ENCODE measurements at places on chromosomes 6 and 20.

DNA sequence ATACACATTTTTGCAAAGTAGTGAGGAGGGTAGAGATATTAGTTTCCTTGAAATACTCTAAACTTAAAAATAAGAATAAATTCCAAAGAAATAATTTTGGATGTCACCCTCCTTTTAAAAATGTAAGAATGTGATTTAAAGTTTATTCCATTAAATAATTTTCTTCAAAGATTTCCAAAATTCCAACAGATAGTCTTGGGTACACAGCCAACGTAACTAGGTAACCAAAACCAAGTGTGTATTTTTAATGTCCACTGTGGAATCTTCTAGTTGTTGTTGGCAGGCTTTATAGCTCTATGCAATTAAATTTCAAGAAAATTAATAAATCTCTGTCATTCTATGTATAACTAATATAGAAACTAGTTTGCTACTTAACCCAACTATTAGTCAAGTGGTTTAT is 101.3 kb downstream of the COL21A1 start:
- DNase-seq, result no peak

DNA sequence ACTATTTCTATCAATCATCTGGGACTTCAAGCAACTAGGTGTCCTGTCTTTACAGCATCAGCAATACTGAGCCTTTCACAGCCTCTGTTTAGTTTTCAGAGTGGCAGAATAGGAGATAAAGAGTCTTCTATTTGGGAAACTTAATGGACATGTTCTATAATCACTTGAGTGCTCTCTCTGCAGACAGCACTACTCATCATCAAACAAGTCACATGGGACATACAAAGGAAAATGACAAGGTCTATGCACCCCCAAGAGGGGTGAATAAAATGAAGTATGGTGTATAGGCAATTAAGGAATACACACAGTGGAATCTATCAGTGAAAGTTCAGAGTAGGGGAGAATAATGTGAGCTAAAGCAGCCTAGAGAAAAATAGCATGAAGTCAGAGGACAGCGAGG is 237.8 kb upstream of the THEMIS start:
- no peak for DNase-seq

- no peak for DNase-seq
Measured at GRCh38 chr20:39112178-39112743, 150.1 kb downstream of the DHX35 start.

GRCh38 chr6:133814238-133814637 is 74.7 kb upstream of the TCF21 start:
- DNase-seq, result no peak

GRCh38 chr6:155186052-155186658 is 77.7 kb upstream of the CLDN20 start:
- DNase-seq, result no peak

- no peak for DNase-seq
Measured at GRCh38 chr6:17721671-17722070, 14.9 kb upstream of the NUP153 start.

DNA sequence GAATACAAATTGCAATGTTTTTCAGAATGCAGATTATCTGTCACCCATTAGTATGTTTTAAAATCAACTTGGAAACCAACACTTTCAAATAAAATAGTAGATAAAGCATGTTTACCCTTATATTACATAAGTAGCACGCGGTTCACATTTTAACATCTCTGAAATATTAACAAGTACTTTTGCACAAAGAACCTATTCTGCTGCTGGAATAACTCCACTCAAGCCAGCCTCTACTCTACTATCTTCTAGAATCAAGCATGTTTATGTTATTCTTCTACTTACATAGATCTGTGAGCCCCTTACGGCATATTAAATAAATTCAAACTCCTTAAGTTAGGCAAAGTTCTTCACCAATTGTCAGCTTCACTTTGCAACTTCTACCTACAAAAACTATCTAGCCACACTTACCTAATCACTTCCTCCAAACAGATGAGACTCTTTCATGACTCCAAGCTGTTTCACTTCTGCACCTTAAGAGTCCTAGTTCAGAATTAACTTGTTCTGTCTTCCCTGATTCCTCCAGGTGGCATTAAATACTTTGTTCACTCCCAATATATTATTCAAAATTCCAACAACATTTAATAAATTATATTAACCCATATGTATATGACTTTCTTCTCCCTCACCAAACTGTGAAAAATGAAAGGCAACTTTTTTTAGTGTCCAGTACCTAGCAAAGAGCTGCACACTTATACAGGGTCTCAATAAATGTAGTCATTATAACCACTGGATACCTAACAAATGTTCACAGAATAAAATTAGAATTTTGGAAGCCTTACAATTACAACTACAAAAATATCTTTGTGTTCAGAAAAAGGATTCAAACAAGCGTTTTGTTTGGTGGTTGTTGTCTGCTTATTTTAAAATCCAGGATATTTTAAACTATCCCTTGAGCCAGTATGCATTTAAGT is 12.1 kb downstream of the CEP85L start:
- no peak for DNase-seq

DNA sequence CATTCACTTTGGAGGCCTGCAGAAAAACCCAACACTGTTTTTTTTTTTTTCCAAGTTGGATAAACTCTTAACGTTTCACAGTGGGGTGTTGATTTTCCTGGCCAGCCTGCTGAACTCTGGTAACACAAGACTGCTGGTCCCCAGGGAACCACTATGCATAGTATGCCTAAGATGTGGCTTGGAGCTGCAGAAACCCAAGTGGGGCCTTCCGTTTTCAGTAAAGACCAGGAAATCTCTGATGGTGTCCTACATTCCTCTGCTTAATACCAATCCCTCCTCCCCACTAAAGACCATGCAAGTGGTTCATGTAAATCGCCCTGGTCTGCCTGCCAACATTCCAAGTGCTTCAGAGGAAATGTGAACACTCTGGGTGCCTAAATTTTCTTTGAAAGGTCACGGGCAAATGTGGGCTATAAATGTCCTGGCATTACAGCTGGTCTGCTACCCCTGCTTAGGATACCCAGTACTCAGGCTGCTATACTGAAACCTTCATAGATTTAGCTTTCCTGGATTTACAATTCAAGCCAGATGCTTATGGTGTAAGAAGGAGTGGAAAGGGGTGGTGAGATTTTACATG is 615.4 kb downstream of the MAFB start:
- DNase-seq, result no peak

GRCh38 chr20:52399352-52399751 is 207.8 kb upstream of the ZFP64 start:
- DNase-seq, result no peak

GRCh38 chr20:23637282-23638221 is at the start of gene CST3:
CST3 (minus strand) TSS chr20:23637955; CDS start chr20:23637862, 93 bp downstream.
- peak; percentile 69 for DNase-seq

GRCh38 chr6:26459023-26459810 is 1.5 kb downstream of the BTN2A1 start:
- DNase-seq, result no peak

DNA sequence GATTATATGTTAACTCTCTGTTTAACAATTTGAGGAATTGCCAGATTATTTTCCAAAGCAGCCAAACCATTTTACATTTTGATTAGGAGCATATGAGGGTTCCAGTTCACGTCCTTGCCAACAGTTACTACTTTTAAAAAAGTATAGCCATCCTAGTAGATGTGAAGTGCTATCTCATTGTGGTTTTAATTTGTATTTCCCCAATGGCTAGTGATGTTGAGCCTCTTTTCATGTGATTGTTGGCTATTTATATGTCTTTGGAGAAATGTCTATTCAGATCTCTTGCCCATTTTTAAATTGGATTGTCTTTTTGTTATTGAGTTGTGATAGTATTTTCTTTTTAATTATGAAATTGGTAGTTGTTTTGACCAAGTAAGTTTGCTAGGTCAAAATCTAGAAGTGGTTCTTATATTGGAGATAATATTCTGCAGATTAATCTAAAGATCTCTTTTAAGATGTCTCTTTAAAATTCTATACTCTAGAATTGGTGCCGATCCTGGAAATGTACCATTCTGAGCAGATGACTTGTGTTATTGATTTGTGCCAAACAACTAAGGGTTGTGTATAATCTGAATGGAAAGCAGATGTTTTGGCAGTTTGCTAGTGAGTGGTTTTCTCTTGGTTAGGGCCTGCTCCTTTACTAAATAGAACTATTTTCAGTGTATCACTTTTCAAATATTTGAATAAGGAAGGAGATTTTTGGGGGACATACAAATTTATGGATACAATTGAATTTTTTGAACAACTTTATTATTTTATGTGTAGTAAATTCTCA is 99.5 kb downstream of the CDKAL1 start:
- DNase-seq, result no peak

- DNase-seq, result no peak
Measured at GRCh38 chr20:57091748-57092111, 174.7 kb downstream of the BMP7 start.

Measured in SHP77 treated with DMSO at 0.1 percent for 48 hours (cell line).